ENCODE measurements at places on chromosomes 16 and 17.
A peak's percentile ranks its signal among the peaks of the same experiment; 100 is the strongest.

DNA sequence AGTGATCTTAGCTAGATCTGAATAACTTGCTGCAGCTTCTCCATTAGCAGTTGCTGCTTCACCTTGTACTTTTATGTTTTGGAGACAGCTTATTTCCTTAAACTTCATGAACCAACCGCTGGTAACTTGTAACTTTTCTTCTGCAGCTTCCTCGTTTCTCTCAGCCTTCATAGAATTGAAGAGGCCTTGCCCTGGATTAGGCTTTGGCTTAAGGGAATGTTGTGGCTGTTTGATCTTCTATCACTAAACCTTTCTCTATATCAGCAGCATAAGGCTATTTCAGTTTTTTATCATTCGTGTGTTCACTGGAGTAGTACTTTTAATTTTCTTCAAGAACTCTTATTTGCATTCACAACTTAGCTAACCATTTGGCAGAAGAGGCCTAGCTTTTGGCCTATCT, 21.5 kb upstream of the TMEM92 start:
- DNase-seq = no peak

DNA sequence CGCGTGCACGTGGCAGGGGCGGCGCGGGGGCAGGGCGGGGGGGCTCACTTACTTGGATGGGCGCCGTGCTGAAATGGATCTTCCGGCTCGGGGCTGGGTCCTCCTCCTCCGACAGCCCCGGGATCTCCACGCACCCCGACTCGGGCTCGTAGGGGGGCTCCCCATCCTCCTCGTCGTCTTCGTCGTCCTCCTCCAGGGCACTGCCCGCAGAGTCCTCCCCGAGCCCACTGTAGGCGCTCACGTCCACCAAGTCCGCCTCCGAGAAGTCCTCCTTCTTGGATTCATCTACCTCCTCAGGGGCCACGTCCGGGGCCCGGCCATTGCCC, 1.4 kb downstream of the PPP1R9B start:
- DNase-seq = no peak

DNA sequence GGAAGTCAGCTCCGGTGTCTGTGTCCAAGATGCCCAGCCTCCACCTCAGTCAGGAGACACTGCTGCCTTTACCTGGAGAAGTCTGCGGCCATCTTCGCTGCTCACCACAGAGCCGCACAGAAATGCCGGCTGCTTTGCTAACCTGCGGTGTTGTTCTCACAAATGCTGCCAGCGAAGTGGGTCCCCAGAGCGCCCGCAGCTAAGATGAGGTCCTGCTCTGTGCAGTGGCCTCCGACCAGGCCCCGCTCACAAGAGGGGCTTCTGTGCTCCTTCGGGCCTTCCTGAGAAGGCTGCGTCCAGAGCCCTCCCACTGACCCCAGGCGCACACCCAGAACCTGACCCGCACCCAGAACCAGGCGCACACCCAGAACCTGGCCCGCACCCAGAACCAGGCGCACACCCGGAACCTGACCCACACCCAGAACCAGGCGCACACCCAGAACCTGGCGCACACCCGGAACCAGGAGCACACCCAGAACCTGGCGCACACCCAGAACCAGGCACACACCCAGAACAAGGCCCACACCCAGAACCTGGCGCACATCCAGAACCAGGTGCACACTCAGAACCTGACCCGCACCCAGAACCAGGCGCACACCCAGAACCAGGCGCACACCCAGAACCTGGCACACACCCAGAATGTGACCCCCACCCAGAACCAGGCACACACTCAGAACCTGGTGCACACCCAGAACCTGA, 51.5 kb upstream of the FASN start:
- DNase-seq = no peak

- DNase-seq = no peak
These were observed 14.4 kb downstream of the MYBBP1A start for GRCh38 chr17:4540687-4541327.

DNA sequence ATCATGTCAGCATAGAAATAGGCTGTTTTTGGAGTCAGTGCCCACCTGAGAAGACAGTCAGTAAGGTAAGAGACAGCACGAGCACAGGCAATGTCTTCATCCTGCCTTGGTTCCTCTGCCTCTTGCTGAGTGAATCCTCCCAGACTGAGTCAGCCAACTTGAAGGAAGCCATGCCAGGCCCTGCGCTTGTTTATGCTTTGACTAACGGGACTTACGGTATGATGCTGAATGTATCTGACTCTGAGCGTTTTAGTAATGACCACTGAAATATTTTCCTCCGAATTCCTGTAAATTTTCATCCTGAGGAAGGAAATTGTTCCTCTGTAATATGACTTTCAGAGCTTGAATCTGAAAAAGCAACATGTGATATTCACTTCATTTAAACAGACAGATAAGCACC, 18.0 kb downstream of the C17orf67 start:
- no peak for DNase-seq

- peak; percentile 83 for DNase-seq
These were observed 2.3 kb upstream of the ACTG1 start for GRCh38 chr17:81514739-81515529.

DNA sequence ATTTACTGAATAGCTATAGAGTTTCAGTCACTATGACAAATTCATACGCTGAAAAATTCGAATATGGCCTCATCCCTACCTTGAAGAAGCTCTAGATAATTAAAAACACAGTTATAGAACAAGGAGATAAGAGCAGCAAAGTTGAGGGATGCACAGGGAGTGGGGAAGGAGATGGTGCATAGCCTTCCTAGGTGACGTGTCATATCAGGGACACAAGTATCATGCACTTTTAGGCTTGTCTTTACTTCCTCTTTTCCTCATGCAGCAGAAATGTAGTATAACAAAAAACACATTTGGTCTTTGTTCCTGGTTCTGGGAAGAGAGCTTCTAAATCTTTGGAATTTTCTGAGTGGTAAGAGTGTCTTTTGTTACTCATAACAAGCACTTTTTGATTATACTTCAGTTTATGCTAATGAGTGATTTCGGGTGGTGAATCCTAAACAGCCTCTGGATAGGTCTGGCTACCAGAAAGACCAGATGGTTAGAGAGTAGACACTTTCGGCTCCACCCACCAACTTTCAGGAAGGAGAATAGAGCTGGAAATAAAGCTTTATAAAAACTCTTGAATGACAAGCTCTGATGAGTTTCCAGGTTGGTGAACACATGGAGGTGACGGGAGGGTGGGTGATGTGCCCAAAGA, 341.4 kb downstream of the UTP18 start:
- no peak for DNase-seq

DNA sequence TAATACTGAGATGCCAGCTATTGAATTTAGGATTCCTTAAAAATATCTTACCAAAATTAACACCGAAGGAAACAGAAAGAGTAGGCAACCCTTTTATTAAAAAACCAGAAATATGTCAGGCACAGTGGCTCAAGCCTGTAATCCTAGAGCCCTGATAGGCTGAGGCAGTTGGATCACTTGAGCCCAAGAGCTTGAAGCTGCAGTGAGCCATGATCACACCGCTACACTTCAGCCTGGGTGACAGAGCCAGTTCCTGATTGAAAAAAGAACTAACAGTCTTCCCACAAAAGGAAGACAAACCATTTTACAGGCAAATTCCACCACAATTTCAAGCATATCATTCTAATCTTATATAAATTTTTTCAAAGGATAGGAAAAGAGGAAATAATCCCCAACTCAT, 15.6 kb downstream of the SLFN12 start:
- no peak for DNase-seq

- DNase-seq = no peak
These were observed 56.0 kb downstream of the MRM1 start for GRCh38 chr17:36657390-36657762.

- peak; percentile 14 for DNase-seq
These were observed 6.5 kb downstream of the IRX5 start for GRCh38 chr16:54936979-54937670.

- DNase-seq = no peak
These were observed 3.0 kb downstream of the SLC35G3 start for GRCh38 chr17:35191001-35191695.

GRCh38 chr16:55125818-55126385, 195.2 kb downstream of the IRX5 start:
- DNase-seq = no peak

DNA sequence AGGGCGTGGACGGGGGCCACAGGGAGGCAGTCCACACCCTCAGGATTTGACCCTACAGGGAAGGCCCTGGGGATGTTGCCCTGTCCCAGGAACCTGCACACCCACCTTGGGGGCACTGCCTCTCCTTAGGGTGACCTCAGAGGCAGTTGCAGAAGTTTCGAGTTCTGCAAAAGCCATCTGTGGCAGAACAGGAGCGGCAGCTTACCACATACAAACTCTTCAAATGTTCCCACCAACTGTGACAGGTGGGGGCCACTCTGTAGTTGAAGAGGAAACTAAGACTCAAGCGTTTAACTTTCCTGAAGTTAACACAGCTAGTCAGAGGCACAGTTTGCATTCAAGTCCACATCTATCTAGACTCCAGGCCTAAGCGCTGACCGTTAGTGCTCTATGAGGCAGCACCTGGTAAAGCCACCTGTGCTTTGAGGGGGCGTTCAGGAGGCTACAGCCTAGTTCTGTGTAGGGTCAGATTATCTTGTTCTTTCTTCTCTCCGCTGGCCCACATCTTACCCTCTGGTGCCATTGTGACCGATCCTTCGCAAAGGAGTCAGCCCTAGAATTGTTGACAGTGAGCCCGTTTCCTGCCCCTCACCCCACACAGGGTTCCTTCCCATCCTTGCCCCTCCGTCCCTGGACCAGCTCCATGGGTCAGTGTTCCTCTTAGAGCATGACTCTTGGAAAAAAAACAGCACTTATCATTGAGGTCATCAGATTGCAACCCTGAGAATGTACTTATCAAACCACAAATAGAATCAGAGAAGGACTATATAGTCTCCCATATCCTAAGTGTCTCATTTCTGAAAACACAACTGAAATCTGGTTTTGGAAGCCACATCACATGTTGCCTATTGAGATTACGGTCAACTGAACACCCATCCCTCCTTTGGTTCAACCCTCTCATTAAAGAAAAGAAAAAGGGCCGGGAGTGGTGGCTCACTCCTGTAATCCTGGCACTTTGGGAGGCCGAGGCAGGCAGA, 45.4 kb downstream of the CDH1 start:
- DNase-seq = peak; percentile 34

GRCh38 chr16:12289175-12290063, 312.9 kb downstream of the SNX29 start:
- no peak for DNase-seq

DNA sequence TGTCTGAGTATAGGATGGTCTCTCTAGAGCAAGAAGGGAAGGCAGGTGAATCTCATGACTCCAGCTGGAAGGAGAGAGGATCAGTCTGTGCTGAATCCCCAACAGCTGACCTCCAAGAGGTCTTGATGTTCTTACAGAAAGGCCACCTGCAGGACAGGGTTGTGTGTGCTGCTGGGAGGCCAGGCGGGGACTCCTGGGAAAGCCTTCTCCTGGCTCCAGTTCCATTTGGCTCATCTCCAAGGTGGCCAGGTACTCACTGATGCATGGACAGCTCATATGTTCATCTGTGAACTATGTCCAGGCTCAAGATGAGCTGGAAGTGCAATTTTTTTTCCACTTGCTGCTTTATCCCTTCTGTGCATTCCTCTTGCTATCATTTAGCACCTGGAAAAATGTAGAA, 730.2 kb upstream of the RBFOX1 start:
- no peak for DNase-seq

DNA sequence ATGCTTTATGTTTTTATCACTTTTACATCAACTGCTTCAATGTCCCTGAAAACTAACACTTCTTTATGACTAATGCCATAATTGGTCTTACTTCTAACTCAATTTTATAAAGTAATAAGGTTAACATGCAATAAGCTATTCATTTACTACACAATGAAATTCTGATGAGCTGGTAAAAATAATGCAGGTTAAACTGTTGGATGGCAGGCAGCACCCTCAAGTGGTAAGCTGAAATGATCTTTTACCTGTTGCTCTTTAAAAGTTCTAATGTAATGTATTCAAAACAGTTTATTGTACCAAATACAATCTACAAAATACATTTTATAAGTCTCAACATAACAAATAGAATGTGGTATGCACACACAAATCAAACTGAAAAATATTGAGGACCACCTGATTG, 1280.3 kb downstream of the CDH8 start:
- DNase-seq = no peak

- DNase-seq = no peak
These were observed 10.6 kb downstream of the FOXJ1 start for GRCh38 chr17:76130473-76130872.

GRCh38 chr17:65103896-65104295, 33.3 kb upstream of the RGS9 start:
- no peak for DNase-seq

DNA sequence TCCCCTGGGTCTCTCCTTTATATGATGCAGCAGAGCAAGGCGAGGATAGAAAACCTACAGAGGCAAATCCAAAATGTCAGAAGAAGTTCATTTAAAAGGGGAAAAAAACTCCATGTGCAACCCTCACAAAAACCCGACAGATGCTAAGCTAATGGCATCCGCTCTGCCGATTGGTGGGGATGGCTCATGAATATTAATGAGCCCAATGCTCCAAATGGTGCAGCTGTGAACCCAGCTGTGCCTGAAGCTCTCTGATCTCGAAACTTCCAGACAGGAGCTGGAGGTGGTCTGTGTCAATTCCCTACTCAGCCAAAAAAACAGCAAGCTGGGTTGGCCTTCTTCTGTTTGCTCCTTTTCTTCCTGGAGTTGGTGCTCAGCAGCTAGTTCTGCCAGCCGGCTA, 15.5 kb downstream of the SNX11 start:
- DNase-seq = no peak

- DNase-seq = no peak
These were observed 198.1 kb upstream of the AXIN2 start for GRCh38 chr17:65759532-65759931.

DNA sequence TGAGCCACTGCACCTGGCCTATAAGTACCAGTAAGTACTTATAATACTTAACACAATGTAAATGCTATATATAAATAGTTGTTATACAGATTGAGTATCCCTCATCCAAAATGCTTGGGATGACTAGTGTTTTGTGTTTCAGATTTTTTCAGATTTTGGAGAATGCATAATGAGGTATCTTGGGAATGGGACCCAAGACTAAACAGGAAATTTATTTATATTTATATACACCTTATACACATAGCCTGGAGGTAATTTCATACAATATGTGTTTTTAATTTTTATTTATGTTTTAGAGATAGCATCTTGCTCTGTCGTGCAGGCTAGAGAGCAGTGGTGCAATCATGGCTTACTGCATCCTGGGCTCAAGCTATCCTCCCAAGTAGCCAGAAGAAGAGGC, 9.8 kb upstream of the GCSH start:
- no peak for DNase-seq

DNA sequence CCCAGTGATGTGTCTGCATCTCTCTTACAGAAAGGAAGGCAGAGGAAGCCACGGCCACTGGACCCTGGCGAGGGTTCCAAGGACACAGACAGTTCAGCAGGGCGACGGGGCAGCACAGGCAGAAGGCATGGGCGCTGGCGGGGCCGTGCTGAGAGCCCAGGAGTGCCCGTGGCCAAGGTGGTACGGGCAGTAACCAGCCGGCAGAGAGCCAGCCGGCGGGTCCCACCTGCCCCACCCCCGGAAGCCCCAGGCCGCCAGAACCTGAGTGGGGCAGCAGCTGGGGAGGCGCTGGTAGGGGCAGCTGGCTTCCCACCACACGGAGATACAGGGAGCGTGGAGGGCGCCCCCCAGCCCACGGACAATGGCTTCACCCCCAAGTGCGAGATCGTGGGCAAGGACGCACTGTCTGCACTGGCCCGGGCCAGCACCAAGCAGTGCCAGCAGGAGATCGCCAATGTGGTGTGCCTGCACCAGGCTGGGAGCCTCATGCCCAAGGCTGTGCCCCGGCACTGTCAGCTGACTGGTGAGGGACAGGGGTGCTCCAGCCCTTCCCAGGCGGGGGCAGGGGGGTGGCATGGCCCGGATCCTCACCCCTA, 7.8 kb downstream of the XYLT2 start:
- no peak for DNase-seq

Data from T-helper 1 cell (primary cell).